Panc1 (cell line): ENCODE measurements at places on chromosomes 1 and 21.

GRCh38 chr1:159223004-159223403 is 18.3 kb downstream of the ACKR1 start:
- no peak for DNase-seq

- no peak for DNase-seq
Observed at GRCh38 chr1:53546409-53547155, 87.4 kb downstream of the DMRTB1 start.

GRCh38 chr1:98949166-98949565 is 55.5 kb downstream of the PLPPR5 start:
- DNase-seq, result no peak

GRCh38 chr1:47435506-47436303 is 2.1 kb upstream of the FOXD2 start:
- DNase-seq, result no peak

DNA sequence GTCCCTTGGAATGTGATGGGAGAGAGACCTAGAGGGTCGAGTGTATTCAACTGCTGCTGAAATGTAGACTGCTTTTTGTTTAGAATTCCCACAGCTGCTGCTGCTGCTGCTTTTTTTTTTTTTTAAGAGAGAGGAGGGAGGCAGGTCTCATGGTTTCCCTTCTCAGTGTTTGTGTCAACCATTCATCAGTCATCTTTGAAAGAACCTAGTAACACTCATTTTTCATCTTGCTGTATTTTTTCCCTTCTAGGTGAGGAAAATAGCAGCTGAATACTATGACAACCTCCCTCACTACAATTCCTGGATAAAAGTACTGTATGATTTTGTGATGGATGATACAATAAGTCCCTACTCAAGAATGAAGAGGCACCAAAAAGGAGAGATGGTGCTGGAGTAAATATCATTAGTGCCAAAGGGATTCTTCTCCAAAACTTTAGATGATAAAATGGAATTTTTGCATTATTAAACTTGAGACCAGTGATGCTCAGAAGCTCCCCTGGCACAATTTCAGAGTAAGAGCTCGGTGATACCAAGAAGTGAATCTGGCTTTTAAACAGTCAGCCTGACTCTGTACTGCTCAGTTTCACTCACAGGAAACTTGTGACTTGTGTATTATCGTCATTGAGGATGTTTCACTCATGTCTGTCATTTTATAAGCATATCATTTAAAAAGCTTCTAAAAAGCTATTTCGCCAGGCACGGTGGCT is 9.2 kb downstream of the DEGS1 start:
- no peak for DNase-seq

DNA sequence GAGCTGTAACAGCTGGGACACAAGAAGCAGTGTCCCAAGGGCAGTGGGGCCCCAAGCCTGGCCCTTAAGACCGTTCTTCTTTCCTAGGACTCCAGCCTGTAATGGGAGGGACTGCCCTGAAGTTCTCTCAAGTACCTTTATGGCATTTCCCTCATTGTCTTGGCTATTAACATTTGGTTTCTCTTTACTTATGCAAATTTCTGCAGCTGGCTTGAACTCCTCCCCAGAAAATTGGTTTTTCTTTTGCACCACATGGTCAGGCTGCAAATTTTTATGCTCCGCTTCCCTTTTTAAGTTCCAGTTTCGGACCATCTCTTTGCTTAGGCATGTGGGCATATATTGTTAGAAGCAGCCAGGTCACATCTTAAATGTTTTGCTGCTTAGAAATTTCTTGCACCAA is 3.1 kb upstream of the MROH9 start:
- DNase-seq, result no peak

- no peak for DNase-seq
Observed at GRCh38 chr1:109655615-109656519, at the start of gene GSTM4. Gene GSTM4, plus strand, starts transcription at chr1:109656099. Its CDS starts 291 bp downstream, at chr1:109656390.

DNA sequence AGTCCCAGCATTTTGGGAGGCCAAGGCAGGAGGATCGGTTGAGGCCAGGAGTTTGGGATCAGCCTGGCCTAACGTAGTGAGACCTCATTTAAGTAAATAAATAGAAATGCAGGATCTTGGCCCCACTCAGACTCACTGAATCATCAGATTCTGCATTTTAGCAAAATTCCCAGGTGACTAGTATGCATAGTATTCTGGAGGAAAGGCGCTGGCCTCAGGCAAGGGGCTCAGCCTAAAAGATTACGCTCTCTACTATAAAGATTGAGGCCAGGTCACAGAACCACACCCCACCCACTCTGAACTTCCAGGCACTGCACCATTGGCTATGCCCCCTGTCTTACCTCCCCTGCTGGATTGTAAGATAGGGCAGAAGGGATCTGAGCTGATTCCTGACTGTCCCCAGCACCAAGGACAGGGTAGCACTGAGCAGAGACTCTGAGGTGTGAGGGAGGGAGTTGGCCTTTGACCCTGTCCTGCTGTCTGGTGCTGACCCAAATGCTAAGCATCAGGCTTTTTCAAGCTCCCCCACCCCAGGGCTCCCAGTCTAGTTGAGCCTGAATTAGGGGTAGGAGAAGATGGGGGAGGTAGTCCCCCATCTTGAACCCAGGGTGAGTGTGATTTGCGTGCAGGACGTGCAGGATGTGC is 2.7 kb downstream of the FOXE3 start:
- DNase-seq, result no peak

- DNase-seq, result no peak
Observed at GRCh38 chr1:43184995-43185394, 12.9 kb downstream of the CFAP57 start.

DNA sequence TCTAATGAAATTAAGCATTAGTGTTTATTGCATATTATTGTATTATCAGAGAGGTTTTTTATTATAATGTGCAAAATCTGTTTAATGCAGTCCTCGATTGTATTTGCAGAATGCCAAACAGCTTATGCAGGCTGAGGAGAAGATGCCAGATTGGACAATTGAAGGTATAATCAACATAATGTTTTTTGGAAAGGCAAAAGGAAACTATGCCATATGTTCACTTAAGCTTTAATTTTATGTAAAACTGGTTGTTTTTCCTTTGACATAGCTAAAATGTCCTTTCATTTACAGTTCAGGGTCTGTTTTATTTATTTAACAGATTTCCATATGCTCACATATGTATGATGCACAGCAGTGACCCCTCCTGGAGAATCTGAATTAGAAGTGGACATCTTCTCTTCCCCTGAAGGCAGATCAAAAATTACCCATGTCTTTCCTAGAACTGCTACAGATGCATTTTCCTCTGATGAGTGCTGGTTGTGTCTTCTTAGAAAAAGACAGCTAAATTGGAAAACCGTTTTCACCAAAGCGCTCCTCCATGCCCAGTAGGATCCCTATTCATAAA is 143.5 kb upstream of the USH2A start:
- DNase-seq, result no peak

DNA sequence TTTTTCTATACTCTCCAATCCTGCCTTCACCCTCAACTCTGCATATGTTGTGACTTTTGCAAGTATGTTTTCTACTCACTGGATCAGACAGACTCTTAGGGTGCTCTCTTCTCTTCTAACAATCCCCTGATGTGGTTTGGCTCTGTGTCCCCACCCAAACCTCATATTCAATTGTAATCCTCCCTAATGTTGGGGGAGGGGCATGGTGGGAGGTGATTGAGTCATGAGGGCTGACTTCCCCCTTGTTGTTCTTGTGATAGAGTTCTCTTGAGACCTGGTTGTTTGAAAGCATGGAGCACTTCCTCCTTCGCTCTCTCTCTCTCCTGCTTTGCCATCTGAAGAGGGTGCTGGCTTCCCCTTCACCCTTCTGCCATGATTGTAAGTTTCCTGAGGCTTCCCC is 148.9 kb upstream of the IGSF21 start:
- no peak for DNase-seq

DNA sequence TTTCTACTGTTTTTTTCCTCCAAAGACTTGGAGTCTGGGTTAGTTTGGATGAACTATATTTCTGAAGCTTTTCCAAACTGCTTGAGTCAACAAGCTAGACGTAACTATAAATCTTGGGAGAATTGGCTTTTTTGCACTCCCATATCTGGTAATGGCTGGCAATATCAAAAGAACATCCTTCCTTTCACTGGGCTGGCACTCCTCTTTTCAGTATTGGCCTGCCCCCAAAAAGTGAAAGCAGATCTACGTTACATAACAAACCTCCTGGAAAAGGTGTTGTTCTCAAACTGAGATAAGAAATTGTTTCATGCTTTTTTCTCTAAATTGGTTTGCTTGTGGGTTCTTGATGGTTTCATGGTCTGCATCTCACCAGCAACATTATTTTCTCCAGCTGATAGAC is 499.3 kb downstream of the NEGR1 start:
- DNase-seq, result no peak

- DNase-seq, result no peak
Observed at GRCh38 chr1:179969962-179970361, 15.4 kb downstream of the CEP350 start.

- no peak for DNase-seq
Observed at GRCh38 chr1:109537450-109538178, 2.1 kb upstream of the GPR61 start.

GRCh38 chr1:168000656-168001055 is 63.8 kb upstream of the MPC2 start:
- no peak for DNase-seq

DNA sequence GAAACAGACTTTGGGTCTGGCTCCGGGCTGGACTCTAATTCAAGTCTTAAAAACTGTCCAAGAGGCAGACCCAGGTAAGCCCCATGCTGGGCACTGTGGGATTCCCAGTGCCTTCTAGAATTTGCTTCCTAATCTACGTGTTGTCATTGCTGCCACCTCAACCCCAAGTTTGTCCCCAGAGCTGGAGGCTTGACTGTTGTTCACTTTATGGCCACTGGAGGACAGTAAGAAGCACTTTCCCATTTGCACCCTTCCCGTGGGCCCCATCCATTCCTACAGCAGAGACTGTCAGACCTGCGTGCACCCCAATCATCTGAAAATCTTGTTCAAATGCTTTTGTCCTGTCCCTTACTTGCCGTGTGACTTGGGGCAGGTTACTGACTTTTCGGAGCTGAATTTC is 29.4 kb upstream of the VASH2 start:
- DNase-seq, result no peak

DNA sequence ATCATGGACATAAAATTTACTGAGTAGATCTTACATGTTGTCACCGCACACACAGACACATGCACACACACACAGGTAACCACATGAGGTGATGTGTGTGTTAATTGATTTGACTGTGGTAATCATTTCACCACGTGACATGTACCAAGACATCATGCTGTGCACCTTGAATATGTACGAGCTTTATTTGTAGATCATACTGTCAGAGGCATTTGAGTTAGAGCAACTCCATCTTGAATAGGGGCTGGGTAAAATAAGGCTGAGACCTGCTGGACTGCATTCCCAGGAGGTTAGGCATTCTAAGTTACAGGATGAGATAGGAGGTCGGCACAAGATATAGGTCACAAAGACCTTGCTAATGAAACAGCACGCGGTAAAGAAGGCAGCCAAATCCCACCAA is 31.7 kb upstream of the TRIM17 start:
- DNase-seq, result no peak

DNA sequence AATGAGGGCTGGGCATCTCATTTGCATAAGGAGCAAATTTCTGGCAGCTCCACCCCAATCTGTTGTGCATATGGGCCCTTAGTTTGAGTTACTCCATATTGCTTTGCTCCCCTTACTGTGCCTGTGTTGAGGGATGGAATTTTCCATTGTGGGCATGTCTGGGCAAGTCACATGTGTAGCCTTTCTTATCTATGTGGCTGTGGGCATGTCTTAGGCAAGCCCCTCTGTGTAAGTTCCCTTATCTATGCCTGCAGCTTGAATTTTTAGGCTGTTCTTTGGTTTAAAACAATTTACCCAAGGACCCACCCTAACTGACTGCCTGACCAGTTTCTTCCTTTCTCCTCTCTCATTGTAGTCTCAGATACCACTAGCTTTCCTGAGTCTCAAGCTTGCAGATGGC is 405.7 kb upstream of the NCAM2 start:
- no peak for DNase-seq

DNA sequence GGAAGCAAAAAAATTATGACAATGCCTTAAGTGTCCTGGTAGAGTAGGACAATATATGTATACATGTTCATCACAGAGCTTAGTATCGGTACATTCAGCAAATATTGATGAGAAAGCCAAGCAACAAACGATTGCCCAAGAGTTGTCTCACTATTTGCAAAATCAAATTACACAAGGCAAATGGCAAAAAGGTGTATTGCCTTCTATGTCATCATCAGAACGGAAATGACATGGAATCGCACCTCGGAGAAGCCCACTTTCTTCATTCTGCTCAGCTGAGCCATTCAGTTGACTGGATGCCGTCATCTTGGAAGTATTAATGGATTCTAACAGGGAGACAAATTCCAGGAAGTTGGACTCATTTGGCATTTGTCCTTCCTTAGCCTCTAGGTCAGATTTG is 37.7 kb downstream of the PCNX2 start:
- no peak for DNase-seq

DNA sequence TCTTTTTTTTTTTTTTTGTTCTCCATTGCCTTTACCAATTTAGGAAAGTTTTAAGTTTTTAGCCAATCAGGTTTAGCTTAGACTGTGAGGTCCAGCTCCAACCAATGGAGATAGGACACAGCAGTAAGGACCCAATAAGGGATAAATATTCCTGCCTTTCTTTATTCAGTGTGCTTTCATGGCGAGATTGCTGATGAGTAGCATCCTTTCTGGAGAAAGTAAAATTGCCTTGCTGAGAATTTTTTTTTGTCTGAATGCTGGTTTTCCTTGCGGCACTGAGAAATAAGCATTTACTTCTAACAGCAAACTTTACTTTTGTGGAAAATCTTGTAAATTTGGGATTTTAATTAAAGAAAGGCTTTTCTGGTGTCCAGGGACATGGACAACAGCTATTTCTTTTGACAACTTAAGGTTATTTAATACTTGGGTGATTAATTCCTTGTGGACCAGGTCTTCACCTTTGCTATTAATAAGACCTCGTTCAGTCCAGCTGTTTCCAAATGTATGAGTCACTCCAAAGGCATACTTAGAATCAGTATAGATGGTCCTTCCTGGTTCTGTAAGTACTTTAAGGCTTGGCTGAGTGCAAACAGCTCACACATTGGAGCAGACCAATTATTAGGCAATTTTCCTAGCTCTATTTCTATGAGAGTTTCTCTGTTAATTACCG is 54.1 kb downstream of the SERINC2 start:
- no peak for DNase-seq

DNA sequence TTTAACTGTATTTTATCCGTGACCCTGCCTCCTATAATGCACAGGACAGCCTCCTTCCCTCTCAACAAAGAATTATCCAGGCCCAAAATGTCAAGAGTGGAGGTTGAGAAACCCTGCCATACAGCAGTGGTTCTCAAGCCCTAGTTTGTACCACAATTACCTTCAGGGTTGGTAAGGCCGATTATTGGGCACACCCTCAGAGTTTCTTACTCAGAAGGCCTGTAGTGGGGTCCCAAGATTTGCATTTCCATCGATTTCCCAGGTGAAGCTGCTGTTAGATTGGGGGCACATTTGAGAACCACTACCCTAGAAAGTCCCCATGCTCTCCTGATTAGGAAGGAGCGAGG is 400 bp upstream of the PGBD2 start:
- no peak for DNase-seq

GRCh38 chr1:33718186-33718585 is 145.7 kb upstream of the HMGB4 start:
- DNase-seq, result no peak

GRCh38 chr1:221727146-221728036 is 14.5 kb downstream of the DUSP10 start:
- no peak for DNase-seq
